ENCODE measurements at places on chromosomes 1 and 21.

GRCh38 chr1:231665101-231665500 lies 38.5 kb downstream of the DISC1 start:
- DNase-seq = no peak

- no peak for DNase-seq
These were observed 24.6 kb upstream of the MYSM1 start for GRCh38 chr1:58724483-58724882.

DNA sequence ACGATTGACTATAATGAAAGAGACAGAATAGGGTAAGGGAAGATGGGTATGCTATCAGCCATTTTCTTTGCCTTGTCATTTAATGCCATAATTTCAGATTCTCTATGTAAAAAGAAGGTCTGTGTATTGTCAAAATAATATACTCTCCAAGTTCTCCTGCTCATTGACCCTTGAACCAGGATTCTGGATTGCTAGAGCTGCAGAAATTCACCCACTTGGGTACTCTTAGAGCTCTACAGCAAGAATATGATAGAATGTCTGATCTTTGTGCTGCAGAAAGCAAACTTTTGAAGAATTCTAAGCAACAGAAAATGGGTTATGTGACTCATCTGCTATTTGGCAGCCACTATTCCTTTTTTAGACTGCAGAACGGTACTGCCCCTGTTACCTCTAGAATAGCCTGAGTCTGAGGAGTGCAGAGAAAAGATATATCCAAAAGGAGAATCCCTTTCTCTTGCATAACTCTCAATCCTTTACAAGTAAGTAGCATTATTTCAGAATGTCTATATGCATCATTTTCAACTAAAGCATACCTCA lies 78.2 kb upstream of the TENT5C start:
- no peak for DNase-seq

- no peak for DNase-seq
These were observed 110.2 kb downstream of the NAV1 start for GRCh38 chr1:201648907-201649721.

DNA sequence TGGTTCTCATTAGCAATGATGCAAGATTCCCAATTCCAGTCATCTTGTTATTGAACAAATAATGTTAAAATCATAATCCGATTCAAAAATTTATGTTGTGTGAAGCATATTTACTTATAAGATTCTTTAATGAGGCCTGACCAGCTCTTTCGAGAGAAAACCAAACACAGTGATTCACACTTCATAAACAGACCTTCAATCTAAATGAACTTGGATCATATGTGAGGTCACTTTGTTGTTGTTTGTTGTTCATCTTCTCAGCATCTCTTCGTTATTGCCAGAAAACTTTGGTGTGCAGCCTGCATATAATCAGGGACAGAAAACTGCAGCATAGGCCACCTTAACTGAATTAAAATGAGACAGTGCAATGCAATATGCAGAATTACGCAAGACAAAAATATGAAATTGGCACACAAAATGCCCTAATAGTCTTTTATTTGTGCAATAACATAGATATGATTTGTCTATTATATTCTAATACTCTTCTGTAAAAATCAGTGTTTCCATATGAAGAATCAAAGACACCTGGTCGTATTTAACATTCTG lies 30.1 kb downstream of the NCAM2 start:
- DNase-seq = no peak

DNA sequence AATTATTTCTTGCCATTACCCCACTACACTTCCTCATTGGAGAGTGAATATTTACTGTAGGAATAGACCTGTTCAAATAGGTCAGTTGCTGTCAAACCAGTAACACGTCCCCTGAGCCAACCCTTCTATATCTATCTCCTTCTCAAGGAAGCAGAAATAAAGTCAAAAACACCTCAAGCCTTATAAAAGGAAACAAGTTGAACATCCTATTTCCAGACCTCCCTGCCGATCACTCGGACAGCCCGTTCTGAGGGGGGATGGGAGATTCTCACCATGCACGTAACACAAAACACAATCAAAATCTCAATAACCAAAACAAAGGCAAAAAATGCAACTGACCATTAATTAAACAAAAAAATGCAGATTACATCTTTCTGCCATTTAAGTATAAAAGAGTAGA lies 121.5 kb upstream of the KRTAP19-8 start:
- no peak for DNase-seq

DNA sequence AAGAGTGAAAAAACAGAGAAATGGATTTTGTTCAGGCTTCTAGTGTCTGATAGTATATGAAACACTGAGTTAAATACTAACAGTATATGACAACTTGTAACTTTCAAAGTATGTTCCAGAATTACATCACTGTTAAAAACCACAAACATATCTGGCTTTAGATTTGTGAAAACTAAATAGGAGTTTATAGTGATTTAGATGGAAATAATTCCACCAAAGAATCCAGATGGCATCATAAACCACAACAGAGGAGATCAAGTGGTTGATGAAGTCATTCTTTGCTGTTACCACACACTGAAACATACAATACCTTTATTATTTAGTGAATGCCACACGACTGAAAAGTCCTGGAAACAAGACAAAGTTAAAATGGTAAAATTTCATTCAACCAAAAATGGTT lies 37.2 kb downstream of the ALG14 start:
- no peak for DNase-seq

DNA sequence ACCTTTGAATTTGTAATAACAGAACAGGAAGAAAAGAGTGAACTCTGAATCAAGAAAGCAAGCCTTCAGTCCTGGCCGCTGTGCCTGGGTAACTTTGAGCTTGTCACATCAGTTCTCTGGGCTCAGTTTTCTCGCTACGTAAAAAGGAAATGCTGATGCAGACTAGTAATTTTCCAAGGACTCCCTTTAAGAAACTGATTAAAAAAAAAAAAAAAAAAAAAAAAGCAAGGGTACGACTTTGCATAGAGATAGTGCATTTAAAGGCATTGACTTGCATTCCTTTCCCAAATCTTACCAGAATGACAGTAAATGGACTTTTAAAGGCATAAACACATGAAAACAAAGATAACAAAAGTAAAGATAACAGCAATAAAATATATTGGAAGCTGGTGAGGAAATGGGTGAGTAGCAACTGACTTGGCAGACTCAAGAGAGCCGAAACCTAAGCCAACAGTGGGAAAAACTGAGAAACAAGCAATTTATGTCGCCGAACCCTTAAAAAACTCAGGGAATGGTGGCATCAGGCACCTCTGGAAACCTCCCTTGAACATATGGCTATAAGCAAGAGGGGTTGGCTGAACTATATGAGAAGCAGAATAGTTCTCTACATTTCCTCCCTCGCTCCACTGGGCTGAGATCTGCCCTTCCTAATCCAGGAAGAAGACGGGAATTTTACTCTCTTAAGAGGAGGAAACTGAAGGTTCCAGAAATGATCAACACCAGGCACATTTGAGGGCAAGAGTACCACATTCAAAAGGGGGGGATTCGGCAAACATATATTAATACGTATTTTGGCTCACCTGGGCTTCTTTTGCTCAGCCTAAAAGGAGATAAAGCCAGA lies 189.2 kb downstream of the CDC7 start:
- no peak for DNase-seq

DNA sequence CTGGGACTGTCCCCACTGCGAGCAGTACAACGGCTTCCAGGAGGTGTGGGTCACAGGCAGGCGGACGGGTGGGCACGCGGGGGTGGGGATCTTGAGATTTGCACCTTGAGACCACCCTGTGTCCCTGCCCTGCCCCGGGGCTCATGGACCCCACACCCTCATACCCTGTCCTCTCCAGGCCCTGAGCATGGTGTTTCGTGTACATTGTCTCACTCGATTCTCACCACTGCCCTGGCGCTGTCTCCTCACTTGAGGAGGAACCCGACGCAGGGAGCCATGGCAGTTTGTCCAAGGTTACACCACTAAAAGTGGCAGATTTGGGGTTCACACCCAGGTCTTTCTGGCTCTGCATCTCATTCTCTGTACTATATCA lies 7.2 kb downstream of the TMEM201 start:
- no peak for DNase-seq

DNA sequence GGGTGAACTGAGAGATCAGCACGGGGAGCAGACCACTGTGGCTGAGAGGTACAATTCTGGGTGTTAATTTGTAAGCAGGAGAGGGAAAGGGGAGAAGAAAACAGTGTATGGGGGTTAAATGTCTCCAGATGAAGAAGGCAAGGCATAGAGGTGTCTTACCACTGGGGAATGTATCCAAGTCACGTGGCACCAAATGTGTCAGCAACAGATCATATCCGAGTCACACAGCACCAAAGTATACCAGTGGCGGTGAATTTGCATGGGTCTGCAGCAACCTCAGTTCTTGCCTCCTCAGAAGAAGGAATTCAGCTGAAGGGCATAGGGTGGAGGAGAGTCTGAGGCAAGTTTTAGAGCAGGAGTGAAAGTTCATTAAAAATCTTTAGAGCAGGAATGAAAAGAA lies 21.2 kb upstream of the SYCP1 start:
- no peak for DNase-seq

DNA sequence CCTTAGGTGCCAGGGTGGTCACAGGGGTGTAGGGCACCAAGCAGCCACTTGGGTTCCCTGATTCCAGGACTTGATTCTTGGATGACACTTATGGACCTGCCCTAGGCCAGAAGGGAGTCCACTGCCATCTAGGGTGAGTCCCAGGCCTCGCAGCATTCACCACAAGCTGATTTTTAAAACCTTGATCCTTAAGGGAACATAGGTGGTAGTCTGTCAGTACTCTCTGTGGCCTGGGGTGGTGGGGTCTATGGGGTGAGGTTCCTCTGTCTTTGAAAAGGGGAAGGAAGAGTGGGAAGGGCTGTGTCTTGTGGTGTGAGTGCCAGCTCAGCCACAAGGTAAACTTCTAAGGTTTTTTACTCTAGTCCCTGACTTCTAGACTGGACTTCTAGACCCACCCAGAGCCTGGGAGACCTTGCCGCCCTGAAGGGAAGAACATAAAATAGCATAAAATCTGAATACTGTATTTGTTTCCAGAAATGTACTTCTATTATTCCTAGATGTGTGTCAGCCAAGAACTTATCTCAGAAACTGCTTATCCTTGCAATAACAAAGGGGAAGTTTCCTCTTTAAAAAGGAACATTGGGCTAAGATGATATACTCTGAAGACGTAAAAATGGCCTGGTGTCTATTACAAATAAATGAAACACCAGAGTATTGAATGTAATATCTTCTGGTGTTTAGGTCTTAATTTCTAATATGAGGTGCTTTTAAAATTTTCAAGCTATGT lies 757.3 kb downstream of the LTN1 start:
- DNase-seq = no peak

DNA sequence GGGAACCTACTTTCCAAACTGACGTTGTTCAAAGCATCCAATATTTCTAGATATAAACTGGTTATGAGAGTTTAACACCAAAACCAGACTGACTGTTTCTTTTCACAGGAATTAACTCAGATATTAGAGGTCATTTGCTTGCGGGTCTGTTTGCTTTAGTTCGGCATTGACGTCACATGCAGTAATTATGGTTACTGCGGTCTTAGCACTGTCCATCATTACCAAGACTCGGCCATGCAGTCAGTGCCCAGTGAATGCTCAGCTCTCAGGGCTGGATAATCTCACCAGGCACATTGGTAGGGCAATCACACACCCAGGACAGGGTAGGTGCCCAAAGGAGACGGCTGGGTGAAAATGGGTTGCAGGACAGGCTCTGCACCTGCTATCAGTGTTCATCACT lies 9.9 kb upstream of the F3 start:
- DNase-seq = no peak

DNA sequence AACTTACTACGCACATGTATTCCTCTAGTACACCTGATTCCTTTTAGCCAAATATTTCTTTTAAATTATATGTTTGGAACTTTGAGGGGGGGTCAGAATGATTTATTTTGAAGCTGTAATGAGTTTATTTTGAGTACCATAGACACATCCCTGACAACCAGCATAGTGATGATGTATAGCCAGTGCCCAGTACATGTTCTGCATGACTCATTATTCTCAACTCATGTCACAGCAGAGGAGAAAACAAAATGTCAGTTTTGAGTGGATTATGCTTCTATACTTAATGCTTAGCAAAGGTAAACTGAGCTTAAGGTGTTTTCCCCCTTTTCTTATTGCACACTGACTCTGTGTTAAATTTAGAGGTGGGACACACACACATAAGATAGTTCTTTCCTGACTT lies 22.4 kb upstream of the LEPR start:
- DNase-seq = no peak

- no peak for DNase-seq
These were observed 391.6 kb downstream of the PBX1 start for GRCh38 chr1:164950541-164950986.

DNA sequence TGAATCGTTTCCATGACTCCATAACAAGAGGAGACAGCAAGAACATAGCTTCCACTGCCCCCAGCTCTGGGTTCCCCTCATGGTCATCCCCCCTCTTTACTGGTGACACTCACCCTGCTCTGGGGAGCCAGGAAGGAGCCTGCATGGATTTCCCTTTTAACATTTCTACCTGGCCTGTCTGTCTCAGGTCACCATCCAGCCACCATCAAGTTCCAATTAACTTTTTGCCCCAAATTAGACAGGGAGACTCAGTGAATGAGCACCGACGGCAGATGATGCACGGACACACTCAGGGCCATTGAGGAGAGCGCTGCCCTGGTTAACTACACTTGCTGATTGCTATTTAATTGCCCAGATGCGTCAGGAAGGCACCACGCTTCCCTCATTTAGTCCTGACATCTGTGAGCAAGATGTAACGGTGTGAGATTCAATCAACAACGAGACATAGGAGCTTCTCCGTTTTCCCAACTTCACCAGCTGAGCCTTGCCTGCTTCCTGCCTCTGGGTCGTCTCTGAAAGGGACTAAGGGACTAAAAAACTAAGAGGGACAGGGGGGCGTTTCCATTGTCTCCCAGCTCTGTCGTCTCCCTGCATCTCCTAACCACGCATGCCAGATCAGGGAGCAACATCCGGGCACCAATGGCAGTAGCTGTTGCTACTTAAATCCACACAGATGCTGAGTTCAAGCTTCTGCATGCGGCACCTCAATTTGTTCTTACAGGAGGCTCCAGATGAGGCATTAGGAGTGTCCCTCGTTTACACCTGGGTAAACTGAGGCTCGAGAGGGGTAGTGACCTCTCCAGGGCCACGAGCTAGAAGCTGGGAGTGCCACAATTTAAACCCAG lies 426.7 kb downstream of the NPHP4 start:
- no peak for DNase-seq

GRCh38 chr1:177820213-177820612 lies 149.6 kb downstream of the SEC16B start:
- no peak for DNase-seq

DNA sequence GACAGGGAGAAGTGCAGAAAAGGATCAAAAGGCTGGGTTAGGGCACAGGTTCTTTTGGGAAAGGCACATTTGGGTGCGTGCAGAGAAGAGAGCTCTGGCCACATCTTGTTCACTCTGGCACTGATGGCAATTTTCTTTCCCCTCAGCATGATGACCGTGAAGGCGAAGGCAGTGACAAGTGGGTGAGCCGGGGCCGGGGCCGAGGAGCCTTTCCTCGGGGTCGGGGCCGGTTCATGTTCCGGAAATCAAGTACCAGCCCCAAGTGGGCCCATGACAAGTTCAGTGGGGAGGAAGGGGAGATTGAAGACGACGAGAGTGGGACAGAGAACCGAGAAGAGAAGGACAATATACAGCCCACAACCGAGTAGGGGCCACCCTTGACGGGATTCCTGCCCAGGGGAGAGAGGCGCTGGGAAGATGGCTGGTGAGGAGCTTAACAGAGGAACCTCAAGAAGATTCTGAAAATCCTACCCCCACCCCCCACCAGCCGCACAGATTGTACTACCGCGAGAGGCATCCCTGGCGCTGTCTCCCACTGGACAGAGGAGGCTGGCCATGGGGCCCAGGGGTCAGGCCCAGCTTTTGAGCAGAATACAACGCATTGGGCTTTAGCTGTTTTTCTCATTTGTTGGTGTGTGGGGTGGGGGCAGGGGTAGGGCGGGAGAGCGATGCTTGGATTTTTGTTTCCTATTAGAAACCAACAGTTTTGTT lies 2.4 kb upstream of the SH3D21 start:
- DNase-seq = no peak
